ENCODE measurements at places on chromosomes 1 and 21. TPM values are rescaled to one million over a fixed set of nuclear protein-coding genes. Genes with fewer than 3 reads are reported as not detected.
A peak's percentile ranks its signal among the peaks of the same experiment; 100 is the strongest.

DNA sequence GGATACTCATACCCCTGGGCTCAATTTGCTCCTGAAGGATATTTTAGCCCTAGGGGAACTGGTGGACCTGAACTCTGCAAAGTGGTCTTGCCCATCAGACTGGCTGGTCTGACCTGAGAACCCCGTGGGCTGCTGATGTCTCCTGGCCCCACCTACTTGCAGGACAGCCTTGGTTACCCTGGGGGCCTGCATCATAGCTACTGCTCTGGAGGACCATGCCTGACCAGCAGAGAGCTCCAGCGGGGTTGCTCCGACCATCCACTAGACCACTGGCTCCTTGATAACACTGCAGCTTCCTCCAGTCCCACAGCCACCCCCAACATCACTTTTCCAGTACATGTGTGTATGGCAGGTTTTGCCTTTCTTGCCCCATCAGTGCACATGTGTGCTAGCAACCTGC lies 331.6 kb upstream of the BRINP3 start:
- DNase-seq: no peak
- no peaks in the 10 kb centered on the region for H3K4me1 ChIP-seq
- H3K36me3 ChIP-seq: no peaks in the 10 kb centered on the region
- no peak overlapping the region for H3K27ac ChIP-seq

GRCh38 chr1:151593730-151594129 lies 18.1 kb upstream of the SNX27 start:
- no peaks in the 10 kb centered on the region for H3K36me3 ChIP-seq
- no peaks in the 10 kb centered on the region for H3K4me1 ChIP-seq
- no peak overlapping the region for H3K4me3 ChIP-seq
- no peak for DNase-seq

- no peaks in the 10 kb centered on the region for H3K4me1 ChIP-seq
- H3K27me3 ChIP-seq: no peaks in the 10 kb centered on the region
- H3K4me3 ChIP-seq: no peak overlapping the region
- H3K36me3 ChIP-seq: no peaks in the 10 kb centered on the region
- peak overlapping the region; percentile 5 for H3K27ac ChIP-seq
- DNase-seq: no peak
These were observed 10.5 kb downstream of the PDIK1L start for GRCh38 chr1:26121854-26122773.

DNA sequence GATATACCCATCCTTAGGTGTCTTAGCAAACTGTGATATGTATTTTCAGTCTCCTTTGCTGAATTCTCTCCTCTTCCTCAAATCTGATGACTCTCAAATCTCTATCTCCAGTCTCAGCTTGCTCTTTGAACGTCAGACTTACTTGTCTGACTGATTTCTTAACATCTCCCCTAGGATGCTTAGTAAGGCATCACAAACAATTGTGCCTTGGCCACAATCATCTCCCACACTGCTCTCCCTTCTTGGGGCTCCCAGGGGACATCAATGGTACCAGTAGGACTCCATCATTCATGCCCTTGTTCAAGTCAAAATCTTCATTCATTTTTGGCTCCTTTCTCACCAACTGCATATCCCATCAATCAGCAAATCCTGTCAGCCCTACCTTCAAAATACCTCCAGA lies 42.0 kb downstream of the GNG12 start:
- no peak for DNase-seq
- no peaks in the 10 kb centered on the region for H3K36me3 ChIP-seq
- H3K4me3 ChIP-seq: no peak overlapping the region
- peaks cover 30% of the 10 kb centered on the region for H3K4me1 ChIP-seq

DNA sequence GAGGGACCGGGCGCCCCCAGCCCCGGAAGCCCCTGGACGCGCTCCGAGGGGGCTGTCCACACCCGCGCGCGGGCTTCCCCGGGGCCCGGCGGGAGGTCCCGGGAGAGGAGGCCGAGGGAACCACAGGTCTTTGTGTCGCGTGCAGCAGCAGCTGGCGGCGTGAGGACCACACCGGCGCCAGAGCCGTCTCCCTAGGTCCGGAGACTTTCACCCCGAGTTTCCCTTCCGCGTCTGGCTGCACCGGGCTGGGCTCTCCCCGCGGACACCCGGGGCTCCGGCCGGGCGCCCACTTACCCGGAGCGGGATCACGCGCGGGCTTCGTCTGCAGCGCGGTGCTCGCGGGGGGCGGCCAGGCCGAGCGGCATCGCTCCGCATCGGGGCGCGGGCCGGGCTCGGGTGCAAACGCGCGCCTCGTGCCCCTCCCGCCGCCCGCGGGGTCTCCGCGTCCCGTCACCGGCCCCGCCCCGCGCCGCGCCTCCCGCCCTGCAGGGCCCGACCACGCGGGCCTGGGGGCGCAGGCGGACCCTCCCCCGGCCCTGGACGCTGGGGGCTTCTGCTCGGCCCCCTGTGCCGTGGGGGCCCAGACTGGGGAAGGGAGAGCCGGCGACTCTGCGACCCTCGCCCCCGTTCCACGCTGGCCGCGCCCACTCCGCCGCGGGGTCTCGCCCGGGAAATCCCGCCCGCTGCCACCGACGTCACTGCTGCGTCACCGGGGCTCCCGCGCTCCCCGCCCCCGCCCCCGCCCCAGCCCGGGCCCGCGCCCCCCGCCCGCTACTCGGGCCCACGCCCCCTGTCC lies at the start of gene GNG4:
TSS of gene GNG4 (minus strand) at position 417 of the 796 bp plus-strand sequence. CDS start 65,946 bp downstream, outside the sequence.
- H3K27ac ChIP-seq: no peak within 1 kb of the TSS
- H3K27me3 ChIP-seq: no peaks in the 10 kb centered on the region
- no peaks in the 10 kb centered on the region for H3K4me1 ChIP-seq
- H3K36me3 ChIP-seq: no peaks in the 10 kb centered on the region
- peak within 1 kb of the TSS; percentile 4 for H3K4me3 ChIP-seq
- DNase-seq: no peak

GRCh38 chr1:33617451-33617850 lies 145.0 kb downstream of the ZSCAN20 start:
- no peaks in the 10 kb centered on the region for H3K36me3 ChIP-seq
- H3K4me3 ChIP-seq: no peak overlapping the region
- H3K27ac ChIP-seq: no peak overlapping the region
- H3K4me1 ChIP-seq: no peaks in the 10 kb centered on the region

DNA sequence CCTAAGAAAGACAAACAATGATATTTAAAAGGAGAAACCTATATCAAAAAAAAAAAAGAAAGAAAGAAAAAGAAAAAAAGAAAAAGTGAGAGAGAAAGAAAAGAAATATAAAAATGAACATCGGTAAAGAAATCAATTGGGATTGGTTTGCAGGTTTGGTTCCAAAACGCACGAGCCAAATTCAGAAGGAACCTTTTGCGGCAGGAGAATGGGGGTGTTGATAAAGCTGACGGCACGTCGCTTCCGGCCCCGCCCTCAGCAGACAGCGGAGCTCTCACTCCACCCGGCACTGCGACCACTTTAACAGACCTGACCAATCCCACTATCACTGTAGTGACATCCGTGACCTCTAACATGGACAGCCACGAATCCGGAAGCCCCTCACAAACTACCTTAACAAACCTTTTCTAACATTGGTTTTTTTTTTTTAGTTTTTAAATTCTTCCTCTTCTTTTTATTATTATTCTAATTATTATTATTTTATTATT lies 11.7 kb downstream of the LHX9 start:
- H3K4me1 ChIP-seq: no peaks in the 10 kb centered on the region
- DNase-seq: no peak
- H3K27ac ChIP-seq: no peak overlapping the region

DNA sequence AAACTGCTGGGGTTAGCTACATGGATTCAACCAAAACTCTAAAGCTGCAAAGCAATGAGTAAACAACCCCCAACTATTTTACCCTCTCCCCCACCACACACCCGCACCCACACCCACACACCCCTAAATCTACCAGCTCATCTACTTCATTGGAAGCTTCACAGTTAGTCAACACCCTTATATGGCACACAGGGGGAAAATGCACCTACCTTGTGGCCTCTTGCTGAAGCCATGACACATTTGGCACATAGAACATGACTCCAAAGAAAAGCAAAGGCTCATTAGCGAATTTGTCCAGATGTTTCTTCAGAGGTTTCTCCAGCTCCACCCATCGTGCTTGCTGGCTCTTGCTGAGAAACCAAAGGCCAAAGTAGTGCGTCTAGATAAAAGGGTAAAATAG lies 99.8 kb downstream of the PTPN14 start:
- no peaks in the 10 kb centered on the region for H3K36me3 ChIP-seq
- H3K27me3 ChIP-seq: no peaks in the 10 kb centered on the region
- no peak overlapping the region for H3K4me3 ChIP-seq
- DNase-seq: no peak

GRCh38 chr1:100457683-100458082 lies 80.3 kb upstream of the GPR88 start:
- H3K36me3 ChIP-seq: no peaks in the 10 kb centered on the region
- H3K27me3 ChIP-seq: no peaks in the 10 kb centered on the region
- H3K4me3 ChIP-seq: no peak overlapping the region
- H3K4me1 ChIP-seq: no peaks in the 10 kb centered on the region
- H3K27ac ChIP-seq: no peak overlapping the region

GRCh38 chr1:157404614-157405013 lies 147.7 kb downstream of the FCRL5 start:
- H3K4me3 ChIP-seq: no peak overlapping the region
- H3K27ac ChIP-seq: no peak overlapping the region
- no peaks in the 10 kb centered on the region for H3K27me3 ChIP-seq
- H3K36me3 ChIP-seq: no peaks in the 10 kb centered on the region
- DNase-seq: no peak

DNA sequence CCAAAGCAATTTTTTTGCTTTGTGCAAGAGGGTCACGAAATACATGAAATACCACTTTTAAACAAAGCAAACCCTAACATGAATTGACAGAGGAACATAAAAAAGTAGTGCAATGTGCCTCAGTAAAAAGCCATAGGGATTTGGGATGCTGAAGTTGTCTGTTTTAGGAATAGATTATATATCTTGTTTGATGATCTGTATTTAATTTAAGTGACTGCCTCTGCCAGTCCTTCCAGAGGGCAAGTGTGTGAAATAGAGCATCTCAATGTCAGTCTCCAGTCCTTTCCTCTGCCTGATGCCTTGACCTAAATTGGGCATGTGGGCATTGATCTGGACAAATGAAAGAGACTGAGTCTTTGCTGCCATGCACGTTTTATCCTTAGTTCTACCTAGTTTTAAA lies 222.8 kb downstream of the PTPRC start:
- no peaks in the 10 kb centered on the region for H3K36me3 ChIP-seq
- no peak overlapping the region for H3K27ac ChIP-seq
- H3K4me1 ChIP-seq: no peaks in the 10 kb centered on the region
- H3K4me3 ChIP-seq: no peak overlapping the region
- no peak for DNase-seq
- H3K27me3 ChIP-seq: no peaks in the 10 kb centered on the region

- no peaks in the 10 kb centered on the region for H3K27me3 ChIP-seq
- no peak overlapping the region for H3K27ac ChIP-seq
- no peak for DNase-seq
- H3K36me3 ChIP-seq: no peaks in the 10 kb centered on the region
These were observed 7.0 kb upstream of the CFAP45 start for GRCh38 chr1:159906960-159907359.

FABP3 gene
- 82.0 TPM for total RNA-seq

HEYL gene
- 35.4 TPM for total RNA-seq

ELAPOR1 gene
- total RNA-seq: 0.55 TPM

CR1L gene
- total RNA-seq: not detected

All from aorta (tissue), 5 donors.